ENCODE measurements at places on chromosomes 2 and 18.

GRCh38 chr2:106191511-106192016 is 2.5 kb downstream of the UXS1 start:
- no peak for DNase-seq

DNA sequence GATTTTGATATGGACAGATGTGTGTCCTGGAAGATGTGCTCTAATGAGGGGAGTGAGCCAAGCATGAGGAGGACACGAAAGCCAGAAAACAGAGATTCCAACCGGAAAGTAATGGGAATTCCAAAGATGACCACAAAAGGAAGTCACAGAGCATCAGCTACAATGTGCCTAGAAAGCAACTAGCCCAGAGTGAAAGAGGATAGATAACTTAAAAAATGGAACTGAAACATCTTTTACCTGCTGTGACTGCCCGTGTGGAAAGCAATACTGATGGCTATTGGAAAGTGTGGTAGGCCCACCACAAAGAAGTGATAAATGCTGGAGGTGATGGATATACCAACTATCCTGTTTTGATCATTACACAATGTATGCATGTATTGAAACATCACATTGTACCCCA is 21.6 kb downstream of the DNMT3A start:
- no peak for DNase-seq

DNA sequence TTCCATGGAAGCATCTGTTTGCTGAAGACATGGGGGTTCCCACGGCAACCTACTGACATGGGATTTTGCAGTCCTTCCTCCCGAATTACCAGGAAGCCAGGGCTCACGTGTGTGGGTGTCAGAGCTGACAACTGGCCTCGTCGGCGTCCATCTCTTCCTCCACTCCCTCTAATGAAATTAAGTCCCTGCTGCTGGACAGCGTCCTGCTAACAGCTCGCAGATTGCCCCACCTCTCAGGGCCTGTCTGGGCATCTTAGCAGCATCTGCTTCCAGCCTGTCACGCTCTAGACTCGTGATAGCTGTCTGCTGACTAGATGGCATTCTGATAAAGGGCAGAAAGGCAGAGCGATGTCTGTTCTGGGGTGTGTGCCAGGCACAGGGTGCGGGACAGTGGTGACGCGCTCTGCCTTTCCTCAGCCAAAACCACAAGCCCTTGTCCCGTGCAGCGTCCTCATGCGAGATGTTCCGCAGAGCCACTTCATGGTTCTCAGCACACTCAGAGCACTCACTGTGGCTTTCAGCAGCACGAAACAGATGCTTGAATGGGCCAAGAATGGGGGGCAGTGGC is 161.1 kb downstream of the ARL4C start:
- DNase-seq, result peak; percentile 36

DNA sequence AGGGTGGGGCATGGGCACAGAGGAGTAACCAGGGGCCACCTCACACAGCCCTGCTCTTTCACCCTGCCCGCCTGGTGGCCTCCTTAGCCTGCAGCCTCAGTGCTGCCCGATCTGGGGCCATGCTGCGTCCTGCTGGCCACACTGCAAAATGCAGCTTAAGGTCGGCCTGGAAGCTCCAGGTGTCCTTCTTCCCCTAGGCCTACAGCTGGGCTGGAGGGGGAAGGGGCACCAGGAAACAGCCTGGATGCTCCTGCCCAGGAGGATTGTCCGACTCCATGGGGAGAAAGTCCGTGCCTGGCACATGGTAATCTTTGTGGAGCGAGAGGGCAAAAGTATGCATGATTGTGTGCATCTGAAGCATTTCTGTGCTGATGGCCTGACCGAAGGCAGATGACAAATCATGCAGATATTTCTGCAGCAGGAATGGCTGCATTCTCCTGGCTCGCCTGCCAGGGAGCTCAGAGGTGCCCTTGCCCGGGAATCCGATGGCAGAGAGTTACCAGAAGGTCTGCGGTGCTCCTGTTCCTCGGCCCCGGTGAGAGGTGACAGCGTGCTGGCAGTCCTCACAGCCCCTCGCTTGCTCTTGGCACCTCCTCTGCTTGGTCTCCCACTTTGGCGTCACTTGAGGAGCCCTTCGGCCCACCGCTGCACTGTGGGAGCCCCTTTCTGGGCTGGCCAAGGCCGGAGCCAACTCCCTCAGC is 12.8 kb upstream of the ALPP start:
- DNase-seq, result no peak

DNA sequence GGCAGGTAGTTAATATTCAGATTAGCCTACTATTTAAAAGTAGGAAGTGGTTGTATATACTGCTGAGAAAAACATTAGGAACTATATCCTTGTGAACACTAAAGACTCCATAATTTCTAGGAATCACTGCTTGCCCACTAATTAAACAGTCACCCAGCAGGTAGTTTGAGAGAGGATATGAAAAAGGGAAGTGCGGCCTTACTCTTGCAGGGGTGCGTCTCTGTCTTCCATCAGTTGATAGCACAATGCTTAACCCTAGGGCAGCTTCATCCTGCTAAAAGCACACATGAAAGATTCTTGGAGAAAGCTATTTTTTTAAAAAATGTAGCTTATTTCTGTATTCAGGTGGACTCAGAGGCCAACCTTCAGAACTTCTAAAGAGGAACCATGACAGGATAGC is 53.1 kb upstream of the ATP5MC3 start:
- no peak for DNase-seq

DNA sequence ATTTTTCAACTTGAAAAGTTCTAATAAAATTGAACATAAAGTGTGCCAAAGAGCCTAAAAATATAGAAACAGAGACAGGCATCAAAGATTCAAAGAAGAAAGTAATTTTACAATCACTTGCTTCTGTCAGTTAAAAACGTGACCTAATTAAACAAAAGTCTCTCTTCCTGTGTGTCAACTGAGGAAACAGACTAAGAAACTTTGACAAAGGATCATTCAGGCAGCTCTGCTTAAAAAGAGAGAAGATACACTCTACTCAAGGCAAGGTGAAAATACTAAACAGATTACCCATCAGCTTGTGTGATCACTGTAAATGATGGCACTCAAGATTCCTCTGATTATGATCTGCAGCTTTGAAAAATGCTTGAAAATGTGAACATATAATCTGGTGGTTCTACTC is 47.8 kb downstream of the DYM start:
- no peak for DNase-seq

GRCh38 chr2:86566158-86566820 is 3.0 kb upstream of the CHMP3 start:
- no peak for DNase-seq

DNA sequence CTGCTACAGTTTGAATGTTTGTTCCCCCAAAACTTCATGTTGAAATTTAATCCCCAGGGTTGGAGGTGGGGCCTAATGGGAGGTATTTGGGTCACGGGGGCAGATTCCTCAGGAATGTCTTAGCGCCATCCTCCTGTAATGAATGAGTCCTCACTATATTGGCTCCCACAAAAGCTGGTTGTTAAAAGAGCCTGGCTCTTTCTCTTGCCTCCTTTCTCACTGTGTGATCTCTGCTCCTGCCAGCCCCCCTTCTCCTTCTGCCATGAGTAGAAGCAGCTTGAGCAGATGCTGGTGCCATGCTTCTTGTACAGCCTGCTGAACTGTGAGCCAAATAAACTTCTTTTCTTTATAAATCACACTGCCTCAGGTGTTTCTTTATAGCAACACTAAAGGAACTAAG is 721.0 kb upstream of the PKDCC start:
- DNase-seq, result no peak

GRCh38 chr2:21234464-21235120 is 110.8 kb downstream of the TDRD15 start:
- no peak for DNase-seq

GRCh38 chr2:171711351-171711750 is 24.1 kb downstream of the DYNC1I2 start:
- no peak for DNase-seq

GRCh38 chr2:27032495-27033252 is at the start of gene TMEM214:
Gene TMEM214 (plus strand): TSS chr2:27032965. CDS start chr2:27033016, 51 bp downstream.
- DNase-seq, result peak; percentile 89

DNA sequence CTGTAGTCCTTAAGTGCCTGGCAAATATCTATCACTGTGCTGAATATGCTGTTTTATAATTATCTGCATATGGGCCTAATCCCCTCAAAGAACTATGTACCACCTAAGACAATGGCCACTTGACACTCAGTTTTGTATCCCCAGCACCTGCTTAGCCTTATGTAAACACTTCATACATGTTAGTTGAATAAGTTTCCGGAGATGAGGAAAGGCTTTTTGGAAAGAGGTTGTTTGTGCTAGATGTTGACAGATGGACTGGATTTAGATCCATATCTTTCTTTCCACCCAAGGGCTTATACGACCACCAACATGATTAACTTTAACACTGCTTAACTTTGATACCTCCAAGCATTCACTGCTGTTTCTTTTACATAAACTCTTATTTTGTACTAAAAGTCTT is 63.3 kb downstream of the FAM228A start:
- DNase-seq, result no peak

GRCh38 chr2:207149249-207150213 is 16.2 kb downstream of the KLF7 start:
- DNase-seq, result peak; percentile 25

DNA sequence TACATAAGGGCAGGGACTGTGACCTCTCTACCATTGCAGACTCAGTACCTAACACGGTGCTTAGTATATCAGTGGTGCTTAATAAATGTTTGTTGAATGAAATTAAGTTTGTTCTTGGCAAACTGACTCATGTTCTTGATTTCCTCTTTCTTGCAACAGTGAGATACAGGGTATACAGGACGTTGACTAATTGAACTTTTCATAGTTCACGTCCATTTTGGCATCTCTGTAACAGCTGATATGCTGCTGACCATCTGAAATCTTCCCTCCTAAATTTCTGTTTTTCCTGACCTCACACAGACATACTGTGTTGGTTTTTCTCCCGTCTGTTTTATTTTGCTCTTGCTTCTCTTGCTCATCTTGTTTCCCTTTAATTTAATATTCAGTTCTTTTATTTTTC is 44.2 kb downstream of the LHCGR start:
- no peak for DNase-seq

GRCh38 chr2:189210250-189211087 is 30.9 kb upstream of the COL5A2 start:
- no peak for DNase-seq

- DNase-seq, result no peak
These were observed 1.3 kb downstream of the KCMF1 start for GRCh38 chr2:84972207-84972783.

DNA sequence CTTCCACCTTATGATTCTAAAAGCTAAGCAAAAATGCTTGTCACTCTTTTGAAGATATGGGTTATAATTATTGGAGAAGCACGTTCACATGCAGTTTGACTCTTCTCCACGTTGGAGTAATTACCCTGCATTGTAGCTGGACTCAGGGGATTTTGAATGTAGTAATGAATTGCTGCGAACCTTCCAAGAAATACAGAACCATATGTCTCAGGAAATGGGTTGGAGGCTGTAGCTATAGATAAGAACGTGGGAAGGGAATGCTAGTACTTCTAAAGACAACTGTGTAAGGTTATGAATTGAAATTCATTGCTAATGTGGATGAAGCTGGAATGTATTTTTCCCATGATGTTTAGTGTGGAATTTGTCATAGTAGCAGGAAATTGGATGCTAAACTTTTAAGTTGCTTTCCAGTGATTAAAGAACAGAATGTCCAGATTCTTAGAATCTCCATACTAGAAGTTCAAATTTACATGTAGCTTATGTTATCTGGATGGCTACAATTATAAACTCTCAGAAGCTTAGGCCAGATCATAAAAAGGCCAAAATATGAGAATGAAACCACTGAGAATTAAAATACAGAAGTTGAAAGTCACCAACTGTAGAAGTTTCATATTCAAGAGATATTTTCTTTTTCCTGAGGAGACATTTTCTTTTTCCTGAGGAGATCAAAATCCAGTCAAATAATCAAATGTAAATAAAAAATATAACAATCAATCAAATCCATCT is 27.3 kb upstream of the SPOPL start:
- DNase-seq, result no peak

GRCh38 chr18:28903306-28903705 is 726.4 kb upstream of the CDH2 start:
- no peak for DNase-seq

DNA sequence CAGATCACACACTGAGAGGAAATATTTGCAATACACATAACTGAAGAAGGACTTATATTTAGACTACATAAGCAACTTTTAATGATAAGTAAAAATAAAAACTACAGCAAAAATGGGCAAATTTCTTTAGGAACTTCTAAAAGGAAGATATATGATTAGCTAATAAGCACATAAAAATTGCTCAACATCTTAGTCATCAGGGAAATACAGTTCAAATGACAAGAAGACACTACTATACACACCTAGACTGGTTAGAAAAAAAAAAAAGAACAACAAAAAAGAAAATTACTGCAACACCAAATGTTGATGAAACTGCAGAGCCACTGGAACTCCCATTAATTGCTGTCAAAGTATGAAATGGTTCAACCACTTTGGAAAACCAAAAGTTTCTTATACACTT is 1247.5 kb upstream of the ACVR2A start:
- DNase-seq, result no peak

- no peak for DNase-seq
These were observed 184.7 kb downstream of the SATB2 start for GRCh38 chr2:199273042-199273511.

DNA sequence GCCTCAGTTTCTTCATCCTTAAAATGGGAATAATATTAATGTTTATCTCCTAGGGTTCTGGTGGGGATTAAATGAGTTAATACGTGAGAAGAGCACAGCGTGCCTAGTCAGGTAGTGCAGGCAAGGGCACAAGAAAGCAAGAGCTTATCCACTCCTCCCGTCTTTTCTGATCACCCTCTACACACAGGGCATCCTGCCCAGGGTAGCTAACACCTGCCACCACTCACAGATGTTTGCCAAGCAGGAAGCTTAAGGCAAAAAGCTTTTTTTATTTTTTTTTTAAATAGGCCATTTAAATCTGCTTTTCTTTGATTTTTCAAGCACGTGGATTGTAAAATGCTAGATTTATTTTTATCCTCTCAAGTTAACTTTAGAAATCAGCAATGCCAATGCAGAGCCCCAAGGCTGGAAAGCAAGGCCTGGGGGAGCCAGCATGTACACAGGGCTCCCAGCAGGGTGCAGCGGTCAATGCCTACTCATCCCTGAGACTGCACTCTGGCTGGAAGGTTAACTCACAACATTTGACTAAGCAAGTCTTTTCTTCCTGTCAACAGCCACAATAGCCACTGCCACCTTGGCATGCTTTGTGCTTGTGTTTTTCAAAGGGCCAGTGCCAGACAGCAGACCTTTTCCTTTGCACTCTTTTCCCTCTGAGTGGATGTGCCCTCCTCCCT is 86.5 kb upstream of the ACAA2 start:
- DNase-seq, result no peak

GRCh38 chr18:48732767-48733424 is 194.1 kb downstream of the CTIF start:
- DNase-seq, result no peak

DNA sequence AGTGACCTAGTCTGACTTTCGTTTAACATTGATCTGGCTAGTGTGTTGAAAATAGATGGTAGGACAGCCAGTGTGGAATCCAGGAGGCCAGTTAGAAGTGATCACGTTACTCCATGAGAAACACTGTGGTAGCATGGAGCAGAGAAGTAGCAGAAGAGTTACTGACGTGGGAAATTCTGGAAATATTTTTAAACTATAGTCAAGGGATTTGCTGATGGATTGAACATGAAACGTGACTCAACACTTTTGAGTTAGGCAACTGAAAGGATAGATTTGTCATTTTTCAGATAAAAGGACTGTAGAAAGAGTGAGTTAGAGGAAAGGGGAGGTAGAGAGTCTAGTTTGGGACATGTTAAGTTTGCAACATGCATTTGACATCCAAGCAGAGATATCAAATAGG is 130.4 kb downstream of the IRS1 start:
- no peak for DNase-seq

Measured in activated T-cell treated with anti-CD3 and anti-CD28 coated beads, Interleukin-2, amount 50 U/mL, for 48 hours (primary cell).